Activated CD8-positive, alpha-beta memory T cell treated with anti-CD3 and anti-CD28 coated beads for 1 hour (primary cell): ENCODE measurements at places on chromosomes 7 and 10.

DNA sequence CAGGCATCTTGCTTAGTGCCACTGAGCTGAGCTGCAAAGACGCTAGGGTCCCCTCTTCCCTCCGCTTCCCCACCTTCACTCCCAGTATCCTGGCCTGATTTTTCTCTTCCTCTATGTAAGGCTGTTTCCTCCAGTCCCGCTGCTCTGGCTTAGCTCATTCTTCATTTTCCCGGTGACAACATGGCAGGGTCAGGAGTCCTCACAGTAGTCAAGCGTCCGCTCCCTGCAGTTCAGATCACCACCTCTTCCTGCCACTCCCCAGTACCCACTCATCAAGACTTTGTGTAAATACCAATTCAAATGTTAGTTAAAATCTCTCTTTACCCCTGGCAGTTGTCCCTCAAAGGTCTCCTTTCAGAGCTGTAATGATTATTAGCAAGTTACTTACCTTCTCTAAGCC is 650.4 kb upstream of the CELF2 start:
- no peak for DNase-seq

DNA sequence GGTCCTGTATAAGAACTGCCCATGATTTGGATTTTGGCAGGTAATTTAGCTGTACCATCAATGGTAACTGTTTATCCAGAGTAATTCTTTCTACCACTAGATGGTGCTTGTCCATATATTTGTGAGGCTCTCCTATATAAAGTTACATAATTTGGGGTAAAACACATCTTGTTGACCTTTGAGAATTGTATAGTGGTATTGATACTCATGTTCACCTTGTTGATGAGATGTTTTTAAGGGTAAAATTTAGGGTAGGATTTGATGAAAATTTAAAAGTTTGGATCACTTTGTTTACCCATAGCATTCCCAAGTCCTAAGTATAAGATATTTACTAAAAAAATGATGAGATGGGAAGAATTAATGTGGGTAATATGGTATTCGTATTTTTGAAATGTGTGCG is 31.6 kb downstream of the ST7 start:
- no peak for DNase-seq

DNA sequence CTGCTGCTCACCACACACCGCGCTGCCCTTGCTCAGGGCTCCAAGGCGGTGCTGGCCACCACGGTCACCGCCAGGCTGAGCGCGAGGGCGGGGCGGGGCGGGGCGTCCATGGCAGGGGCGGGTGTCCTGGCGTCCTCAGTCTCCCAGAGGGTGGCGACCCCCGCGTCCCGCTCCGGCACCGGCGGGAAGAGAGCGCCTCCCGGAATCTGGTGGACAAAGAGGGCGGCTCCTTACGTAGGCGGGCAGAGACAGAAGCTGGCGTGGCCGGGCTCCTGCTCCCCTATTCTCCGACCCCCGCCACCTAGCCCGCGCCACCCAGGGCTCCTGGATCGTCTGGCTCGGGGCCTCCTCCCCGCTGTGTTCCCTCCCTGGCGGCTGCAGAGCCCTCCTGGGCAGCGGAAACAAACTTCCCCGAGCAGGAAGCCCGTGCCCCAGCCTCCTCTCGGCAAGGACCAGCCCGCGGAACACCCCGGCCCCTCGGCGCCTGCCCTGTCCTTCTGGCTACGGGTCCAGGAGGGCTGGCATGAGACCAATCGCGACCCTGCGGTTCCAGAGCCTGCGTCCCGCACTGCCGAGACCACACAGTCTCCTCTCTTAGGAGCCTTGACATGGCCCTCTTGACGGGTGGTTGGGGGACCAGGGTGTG is 133.8 kb upstream of the ZNF92 start:
- DNase-seq = no peak

- no peak for DNase-seq
These were observed 129.2 kb downstream of the TES start for GRCh38 chr7:116339564-116339963.

DNA sequence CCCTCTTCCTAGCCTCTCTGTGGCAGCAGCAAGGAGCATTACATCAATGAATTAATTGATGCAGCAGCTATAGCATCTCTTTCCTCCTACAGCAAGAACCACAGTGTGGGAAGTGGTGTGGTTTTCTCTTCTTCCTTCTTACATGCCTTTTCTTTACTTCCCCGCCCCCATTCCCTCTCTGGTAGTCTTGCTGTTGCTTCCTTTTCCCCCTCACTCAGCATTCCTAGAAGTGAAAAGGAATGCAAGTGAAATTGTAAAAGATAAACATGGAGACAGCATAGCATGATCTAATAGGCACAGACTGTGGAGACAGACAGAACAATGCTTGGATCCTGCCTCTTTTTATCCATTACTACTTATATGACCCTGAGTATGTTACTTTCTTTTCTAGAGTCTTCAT is 370.5 kb upstream of the BMPER start:
- DNase-seq = no peak
